Eye (tissue), 1 donor: ENCODE measurements at places on chromosomes 5 and 9.

DNA sequence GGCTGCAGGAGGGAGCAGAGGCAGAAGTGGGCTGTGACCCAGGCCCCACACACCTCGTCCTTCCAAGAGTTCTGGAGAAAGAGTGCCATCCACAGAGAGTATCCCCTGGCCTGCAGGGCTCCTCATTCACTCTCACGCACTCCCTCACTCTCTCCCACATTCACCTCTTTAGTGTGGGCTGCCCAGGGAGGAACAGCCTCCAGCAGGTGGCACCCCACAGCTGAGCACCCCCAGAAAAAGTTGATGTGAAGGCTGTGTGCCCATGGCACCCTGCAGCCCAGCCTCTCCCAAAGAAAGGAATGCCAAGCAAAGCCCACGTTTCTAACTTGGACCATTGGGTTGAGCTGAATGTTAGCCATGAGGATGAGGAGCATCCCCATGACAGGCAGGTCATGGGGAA lies 4.5 kb upstream of the SHC3 start:
- DNase-seq = no peak

- no peak for DNase-seq
Observed at GRCh38 chr5:32297181-32298058, 15.3 kb downstream of the MTMR12 start.

- DNase-seq = no peak
Observed at GRCh38 chr9:69697475-69697874, 25.3 kb upstream of the APBA1 start.

- no peak for DNase-seq
Observed at GRCh38 chr5:102765350-102765749, 10.2 kb downstream of the PAM start.

GRCh38 chr9:90741036-90741435 lies 60.6 kb upstream of the SYK start:
- DNase-seq = no peak

DNA sequence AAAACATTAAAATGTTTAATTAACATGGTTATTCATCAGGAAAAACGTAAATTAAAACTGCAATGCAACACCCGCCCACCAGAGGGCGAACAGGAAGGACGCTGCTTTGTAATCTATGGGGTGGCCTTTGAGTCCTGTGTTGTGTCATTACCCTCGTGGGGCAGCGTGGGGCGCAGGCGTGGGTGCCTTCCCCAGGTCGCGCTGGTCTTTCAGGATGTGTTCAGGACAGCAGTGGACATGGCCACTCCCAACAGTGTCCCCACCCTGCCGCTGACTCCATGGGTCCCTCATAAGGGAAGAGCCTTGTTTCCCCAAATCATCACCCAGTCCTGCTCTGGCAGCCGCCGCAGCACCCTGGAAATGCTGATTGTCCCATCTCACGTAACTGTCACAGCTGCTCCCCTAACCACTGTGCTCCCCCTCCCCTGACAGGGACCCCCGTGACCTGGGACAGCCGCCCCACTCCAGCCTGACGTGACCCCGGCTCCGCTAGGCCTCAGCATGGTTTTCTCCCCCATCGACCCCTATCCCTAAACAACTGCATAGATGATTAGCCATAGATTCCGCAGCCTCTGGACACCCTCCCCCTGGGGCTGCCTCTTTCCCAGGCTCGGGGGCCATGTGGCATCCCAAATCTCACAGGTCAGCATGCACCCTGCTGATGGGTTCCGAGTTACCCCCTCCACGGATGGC lies 36.4 kb downstream of the GLT6D1 start:
- peak; percentile 43 for DNase-seq

DNA sequence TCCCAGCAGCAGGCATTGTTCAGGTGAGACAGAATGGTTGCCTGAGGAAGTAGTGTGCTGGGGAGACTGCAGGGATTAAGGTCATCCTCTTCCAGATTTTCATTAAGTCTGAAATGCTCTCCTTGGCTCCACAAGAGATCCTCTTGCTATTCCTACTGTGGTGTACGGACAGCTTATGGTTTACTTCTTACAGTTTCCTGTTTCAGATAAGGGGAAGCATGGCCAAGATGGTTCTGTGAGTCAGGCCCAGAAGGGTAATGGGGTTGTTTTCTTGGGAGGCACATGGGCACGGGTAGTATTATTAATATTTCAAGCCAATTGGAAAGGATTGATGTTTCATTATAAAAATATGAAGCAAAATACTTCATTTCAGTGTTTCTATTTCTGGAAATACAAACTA lies 42.9 kb downstream of the GLRX start:
- no peak for DNase-seq

- DNase-seq = peak; percentile 65
Observed at GRCh38 chr5:138282920-138283742, 8.7 kb upstream of the GFRA3 start.

DNA sequence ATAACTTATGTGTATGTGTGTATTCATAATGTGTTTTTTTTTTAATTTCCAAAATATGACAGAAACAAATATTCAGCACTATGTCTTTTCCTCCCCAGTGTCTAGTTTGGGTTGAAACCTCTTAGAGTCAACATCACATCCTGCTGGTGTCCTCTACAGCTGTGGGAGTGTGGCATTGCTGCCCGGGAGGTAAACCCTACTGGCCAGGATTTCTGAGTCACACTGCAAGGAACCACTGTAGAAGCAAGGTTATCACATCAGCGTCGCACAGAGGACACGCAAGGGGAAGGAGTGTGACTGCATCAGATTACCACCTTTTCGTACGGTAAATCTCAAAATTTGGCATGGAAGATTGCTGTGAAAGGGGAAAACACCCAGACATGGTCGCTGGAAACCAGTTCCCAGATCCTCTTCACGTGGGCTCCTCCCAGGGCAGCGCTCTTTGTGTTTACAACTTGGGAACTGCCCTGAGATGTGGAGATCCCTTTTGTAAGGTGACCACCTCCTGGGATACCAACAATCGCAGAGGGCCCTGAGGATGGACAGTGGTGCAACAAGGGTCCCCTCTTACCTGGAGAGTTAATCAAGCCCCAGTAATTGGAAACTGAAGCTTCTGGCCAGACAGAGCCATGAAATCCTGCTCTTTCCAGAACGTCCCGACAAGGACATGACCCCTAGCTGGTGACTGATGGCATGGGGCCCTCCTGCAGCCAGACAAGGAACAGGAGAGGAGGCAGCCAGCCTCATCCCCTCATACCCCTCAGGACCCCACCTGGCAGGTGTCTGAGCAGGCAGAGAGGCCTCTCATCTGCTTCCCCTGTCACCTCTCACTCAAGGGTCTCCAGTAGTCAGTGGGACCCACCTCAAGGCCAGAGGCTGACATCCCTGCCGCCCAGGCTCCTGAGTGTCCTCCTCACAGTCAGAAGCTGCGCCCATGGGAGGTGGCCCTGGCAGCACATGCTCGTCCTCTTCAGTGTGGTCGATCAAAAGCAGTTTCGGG lies 194.7 kb downstream of the MED10 start:
- no peak for DNase-seq

DNA sequence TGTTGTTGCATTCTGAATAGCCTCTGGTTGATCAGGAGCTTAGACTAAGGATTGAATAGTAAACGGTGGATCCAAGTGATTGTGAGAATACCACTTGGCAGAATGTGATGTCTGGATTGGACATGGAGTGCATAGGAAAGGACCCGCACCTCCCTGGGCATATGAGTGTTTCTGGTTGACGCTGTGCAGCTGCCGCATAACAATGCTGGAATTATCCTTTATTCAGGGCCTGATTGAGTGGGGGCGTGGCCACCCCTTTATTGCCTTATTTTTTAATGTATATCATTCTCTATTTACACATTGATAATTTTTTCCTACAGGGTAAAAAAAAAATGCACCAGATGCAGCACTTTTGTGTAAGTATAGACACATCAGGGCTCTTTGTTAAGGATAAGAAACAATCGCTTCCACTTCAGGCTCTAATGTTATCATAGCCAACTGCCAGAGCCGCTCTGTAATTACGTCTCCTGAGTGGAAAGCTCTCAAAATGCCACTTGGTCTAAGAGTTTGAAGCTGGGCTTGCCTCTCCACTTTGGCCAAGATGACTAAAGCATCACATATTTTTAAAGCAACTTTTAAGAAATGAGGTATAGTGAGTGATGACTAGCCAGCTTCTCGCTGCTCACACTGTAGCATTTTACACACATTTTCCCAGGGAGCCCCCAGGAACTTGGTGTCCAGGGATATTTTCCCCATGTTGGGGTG lies 5.7 kb downstream of the FGD3 start:
- no peak for DNase-seq

DNA sequence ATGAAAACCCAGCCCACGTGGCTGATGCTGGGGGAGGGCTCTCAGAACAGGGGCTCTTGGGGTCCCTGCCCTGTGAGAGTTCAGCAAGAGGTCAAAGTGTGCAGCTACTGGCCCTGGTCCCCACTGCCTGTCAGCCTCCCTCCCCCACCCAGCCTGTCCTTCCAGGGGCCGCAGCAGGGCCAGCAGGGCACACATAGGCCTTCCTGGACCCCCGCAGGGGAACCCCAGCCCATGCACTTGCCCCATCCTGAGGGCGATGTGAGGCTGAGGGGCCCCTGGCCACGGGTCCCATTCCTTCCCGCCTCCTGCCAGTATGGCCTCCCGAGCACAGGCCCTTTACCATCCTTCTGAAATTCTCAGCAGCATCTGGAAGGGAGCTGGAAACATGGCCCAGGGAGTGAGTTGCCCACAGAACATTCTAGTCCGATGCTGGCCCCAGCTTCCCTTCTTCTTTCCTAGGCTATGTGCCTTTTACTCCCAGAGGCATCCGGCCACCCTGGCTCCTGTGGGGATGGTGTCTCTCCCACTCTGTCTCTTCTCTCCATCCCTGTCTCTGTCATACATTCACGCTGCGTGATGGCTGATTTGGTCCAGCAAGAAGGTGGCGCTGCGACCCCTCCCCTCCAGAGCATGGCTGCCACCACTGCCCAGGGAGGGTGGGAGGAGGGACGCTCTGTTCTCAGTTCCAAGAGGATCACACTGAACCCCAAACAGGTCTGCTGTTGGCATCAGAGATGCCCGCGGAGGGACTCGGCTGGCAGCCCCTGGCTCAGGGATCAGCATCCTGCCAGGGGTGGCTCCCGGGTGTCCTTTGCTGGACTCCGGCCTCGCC lies 19.6 kb downstream of the MRPL36 start:
- DNase-seq = no peak

DNA sequence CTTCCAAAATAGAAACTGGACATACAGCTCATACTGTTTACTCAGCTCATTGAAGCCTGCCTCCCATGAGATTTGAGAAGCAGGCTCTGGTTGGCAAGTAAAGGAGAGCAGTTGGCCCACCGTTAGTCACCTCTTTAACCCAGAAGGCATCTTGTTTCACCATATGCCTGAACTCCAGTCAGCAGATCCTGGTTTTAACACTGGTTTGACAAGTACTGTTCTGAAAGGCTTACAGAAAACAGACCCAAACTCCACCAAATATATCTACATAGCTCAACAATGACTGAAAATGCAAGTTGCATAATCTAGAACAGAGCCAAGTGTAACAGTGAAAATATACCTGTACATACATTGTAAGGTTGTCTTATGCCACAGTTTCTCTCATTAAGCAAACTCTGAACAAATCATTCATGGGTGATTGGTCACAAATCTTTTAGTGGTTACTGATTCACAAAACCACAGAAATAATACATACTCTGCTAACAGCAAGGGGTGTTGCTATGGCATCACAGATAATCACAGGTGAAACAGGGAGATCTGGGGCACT lies 198.8 kb downstream of the BNC2 start:
- no peak for DNase-seq

GRCh38 chr5:16732356-16732755 lies 115.6 kb upstream of the RETREG1 start:
- DNase-seq = no peak

DNA sequence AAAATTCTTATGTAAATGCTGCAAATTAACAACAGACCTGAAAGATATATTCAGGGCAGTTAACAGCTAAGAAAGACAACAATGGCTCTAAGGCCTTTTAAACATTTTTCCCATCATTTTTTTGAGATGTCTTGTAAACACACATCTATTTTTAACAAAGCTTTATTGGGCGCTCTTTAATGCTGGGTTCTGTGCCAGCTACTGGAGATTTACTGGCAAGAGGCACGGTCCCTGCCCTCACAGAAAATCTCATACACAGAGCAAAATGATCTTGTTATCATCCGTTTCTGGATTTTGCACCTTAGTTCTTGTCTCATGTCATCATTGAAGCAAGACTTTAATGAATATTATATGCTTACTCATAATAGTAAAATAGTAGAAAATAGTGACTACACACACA lies 1022.3 kb upstream of the WWC1 start:
- DNase-seq = no peak

- DNase-seq = no peak
Observed at GRCh38 chr9:30310711-30311110, 2073.7 kb upstream of the ACO1 start.

DNA sequence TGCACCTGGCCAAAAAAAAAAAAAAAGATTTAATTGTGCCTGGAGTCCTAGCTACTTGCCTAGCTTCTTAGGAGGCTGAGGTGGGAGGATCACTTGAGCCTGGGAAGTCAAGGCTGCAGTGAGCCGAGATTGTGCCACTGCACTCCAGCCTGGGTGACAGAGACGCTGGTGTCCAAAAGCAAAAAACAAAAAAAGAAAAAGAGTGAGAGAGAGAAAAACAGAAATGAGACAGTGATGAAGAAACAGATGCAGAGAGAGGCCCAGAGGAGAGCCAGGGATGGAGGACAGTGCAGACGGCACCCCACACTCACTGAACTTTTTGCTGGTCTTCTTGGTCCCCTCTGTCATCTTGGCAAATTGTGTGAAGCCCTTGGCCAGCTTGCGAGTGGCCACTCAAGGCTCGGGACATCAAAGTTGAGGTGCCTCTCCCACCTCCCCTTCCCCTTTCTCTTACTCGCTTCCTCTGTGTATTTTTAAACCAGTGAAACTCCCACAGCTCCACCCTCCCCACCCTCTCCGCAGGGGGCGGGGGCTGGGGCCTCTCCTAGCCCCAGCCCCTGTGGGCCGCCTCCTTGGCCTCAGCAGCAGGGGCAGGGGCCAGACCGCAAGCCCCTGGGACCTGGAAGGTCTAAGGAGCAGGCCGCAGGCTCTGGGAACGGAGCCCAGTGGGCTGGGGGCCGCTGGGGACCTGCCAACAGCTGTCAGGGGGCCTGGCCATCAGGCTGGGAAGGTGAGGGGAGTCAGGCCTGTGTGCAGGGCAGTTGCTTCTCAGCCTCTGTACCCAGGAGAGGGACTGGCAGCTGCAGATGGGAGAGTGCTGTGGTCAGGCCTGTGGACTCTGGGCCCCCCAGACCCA lies at the start of gene SH2D3C:
Gene SH2D3C, minus strand, starts transcription at position 387 of the 856 bp plus-strand sequence. Its CDS starts 39 bp downstream, at position 348.
- DNase-seq = no peak

- no peak for DNase-seq
Observed at GRCh38 chr5:40834391-40834848, 602 bp downstream of the RPL37 start.

GRCh38 chr5:171858303-171858702 lies 72.7 kb downstream of the SMIM23 start:
- peak; percentile 24 for DNase-seq

- no peak for DNase-seq
Observed at GRCh38 chr9:129555512-129556215, 65.2 kb downstream of the C9orf50 start.

DNA sequence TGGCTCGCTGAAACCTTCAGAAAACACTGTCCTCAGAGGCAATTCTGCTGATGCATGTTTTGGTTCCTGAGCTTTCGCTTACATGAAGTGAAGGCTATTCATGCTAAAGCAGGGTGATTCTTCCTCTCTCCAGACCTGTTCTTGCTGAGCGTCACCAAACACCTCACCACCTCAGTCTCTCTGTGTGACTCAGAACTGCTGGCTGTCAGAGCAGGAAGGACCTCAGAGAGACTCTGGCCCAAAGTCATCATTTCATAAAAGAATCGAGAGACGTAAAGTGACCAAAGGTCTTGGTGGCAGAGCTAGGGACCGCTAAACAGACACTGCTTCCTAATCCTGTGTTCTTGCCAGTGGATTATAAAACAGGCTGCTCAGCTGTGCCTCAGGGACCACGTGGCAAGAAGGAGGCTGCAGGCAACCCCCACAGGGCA lies 73.8 kb downstream of the LHFPL2 start:
- no peak for DNase-seq
